ENCODE measurements at places on chromosomes 2 and 18. TPM values are rescaled to one million over a fixed set of nuclear protein-coding genes. Genes with fewer than 3 reads are reported as not detected.

DNA sequence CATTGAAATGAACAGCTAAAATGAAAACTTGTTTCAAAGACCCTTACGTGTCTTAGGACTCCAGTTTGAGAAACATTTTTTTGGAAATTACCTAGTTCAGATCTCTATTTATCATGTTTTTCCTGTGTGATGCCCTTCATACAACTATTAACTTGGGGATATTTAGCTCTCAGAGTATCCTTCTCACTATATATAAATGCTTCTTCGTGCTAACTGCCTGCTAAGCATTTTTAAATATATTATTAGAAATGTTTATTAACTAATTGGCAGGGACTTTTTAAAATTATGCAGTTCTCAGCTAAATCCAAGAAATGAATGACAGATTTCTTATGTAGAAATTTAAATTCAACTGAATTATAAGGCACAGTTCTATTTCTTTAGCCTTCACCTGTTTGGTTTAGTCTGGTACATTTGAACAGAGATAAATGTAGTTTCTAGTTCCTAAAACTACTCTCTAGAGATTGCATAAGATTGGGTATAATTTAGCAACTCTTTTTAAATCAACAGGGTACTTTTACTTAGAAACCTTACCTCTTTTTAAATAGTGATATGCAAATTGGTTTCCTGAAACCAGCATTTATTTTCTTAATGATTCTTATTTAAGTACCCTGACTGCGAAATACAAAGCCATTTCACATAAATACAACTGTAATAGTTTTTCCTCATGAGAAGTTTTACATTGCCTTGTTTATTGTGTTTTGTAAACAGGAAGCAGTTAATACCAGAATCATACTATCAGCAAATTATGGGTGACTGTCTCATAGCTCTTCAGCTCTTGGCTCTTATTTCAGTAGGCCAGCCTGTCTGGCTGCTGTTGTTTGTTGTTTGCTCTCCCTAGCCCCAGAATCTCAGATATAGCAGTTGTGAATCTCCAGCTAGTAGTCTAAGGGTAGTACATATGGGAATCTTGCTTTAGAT is 140.7 kb downstream of the PTRHD1 start:
- DNase-seq, result no peak

SERPINB13 gene
- not detected for total RNA-seq

DNA sequence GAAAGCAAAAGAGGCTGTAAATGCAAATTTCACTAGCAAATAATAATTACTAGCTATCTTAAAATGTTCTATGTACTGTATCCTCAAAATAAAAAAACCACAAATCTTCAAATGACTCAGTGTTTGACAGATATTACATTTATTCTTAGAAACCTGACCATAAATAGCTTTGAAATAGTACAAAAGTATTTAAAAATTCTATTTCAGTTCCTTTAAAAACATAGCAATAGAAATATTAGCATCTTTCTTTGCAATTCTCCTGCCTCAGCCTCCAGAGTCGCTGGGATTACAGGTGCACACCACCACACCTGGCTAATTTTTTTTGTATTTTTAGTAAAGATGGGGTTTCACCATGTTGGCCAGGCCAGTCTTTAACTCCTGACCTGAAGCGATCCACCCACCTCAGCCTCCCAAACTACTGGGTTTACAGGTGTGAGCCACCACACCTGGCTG is 50.6 kb downstream of the MSH6 start:
- DNase-seq, result no peak

GRCh38 chr2:217902379-217903141 is 100.2 kb downstream of the TNS1 start:
- peak; percentile 84 for DNase-seq

DNA sequence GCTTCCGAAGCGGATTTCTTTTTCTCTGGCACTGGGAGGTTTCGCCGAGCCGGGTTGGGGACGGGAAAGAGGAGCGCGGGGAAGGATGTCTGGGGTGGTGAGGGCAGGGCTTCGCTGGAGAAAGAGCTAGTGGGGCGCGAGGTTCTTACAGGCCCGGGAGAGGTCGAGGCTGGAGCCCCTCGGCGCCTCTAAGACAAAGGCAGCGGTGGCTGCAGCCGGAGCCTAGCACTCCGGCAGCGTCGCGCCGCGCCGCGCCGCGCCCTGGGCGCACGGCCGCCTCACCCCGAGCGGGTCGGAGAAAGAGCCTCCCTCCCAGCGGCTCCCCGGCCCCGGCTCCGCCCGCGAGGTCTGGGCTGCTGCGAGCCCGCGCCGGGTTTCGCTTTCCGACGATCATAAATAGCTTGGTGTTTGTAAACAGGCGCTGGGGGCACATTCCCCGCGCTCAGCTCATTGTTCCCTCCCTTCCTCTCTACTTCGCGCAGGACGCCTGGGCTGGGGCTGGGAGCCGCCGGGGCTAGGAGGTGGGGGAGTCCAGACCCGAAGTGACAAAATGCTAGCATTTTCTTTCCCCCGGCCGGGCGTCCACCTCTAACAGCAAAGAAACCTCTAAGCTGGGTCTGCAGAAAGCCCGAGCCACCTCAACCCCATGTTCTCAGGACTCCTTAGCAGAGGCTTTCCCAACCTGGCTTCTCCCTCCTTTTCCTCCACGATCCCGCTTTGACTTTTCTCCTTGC is 813 bp upstream of the MEIS1 start:
- peak; percentile 52 for DNase-seq

DNA sequence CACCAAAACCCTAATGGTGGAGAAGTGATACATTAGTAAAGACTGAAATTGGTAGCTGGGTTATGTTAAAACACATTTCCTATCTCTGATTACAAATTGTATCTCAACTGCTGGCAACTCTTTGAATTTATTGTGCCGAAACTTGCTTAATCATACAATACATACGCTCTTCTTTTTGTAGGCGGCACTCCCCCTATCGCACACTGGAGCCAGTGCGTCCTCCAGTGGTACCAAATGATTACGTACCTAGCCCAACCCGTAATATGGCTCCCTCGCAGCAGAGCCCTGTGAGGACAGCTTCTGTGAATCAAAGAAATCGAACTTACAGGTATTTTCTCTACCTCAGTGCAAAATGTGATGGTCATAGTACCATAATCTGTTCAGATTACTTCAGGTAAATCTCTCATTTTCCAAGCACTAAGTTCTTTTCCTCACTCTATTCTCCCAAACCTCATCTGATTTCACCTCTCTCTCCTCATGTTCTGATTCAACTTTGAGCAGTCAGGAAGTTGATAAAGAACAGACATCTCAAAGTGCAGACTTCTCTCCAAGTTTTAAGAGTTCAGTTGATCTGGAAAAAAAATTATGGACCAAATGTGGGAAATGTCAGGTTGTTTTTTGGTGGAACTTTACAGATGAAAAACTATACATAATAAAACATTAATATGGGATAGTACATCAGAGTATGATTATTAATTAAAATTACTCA is 66.5 kb downstream of the ABI2 start:
- DNase-seq, result no peak

SPC25 gene
- 1.2 TPM for total RNA-seq

DNA sequence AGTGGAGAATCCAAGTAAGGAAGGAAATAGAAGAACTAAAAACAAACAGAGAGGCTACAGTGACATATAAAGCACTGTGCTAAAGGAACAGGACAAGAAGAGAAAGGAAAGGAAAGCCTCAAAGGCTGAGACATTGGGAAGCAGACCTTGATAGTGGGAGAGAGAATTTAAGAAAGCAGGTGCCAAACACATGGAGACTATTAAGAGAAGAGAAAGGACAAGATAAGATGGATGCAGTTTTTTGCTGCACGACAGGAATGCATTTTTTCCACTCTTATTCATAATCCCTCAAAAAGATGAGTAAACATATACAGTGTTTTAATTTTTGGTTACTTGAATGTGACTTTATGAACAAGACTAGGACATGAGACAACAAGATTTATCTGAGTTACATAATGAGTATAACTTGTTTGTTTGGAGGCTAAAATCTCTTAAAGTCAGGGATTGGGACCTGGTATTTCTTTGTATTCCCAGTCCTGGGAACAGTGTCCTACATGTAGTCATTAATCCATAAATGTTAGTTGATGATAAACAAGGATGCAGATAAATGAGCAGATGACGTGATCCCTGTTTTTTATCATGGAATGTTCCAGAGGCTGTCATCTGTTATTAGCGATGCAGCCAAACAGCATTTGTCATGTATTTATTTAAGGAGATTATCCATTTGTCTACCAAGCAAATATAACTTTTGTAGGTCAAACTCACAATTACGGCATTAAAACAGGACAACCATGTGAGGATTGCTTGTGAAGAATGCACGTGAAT is 141.7 kb downstream of the DNER start:
- DNase-seq, result no peak

ZNF396 gene
- total RNA-seq, result 3.7 TPM

DNA sequence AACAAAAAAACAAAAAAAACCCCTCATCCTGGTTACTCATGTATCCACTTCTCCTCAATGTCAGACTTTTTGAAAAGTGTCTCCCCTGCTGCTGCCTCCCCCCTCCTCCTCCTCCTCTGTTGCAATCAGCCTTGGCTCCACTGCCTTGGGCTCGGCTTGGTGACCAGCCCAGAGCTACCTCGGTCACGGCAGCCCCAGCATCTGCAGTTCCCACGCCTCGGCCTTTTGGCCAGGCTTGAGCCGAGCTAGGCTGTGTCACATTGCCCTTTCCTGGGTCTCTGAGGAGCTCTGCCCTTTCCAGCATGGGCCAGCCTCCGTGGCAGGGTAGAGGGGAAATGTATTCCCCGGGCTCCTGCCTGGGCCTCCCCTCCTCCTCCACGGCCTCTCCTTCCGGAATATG is 22.7 kb upstream of the INHBB start:
- no peak for DNase-seq

MSTN gene
- total RNA-seq, result 0.09 TPM

GRCh38 chr2:241636182-241637017 is 558 bp downstream of the THAP4 start:
- no peak for DNase-seq

DNA sequence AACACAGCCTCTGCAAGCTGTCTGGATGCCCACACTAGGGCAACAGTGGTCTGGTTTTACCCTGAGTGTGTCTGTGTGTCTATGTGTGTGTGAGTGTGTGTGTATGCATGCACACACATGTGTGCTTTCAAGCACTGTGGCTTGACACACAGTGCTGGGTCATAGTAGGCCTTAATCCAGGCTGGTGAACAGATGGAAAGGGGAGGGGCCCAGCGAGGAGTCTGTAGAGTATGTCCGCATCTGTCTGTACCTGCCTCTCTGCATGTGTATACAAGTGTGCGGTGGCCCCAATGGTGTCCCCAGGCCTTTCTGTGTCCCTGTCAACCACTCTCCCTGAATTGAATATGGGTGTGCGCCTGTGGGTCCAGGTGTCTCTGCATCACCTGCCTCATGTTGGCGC is 9.3 kb upstream of the KCNIP3 start:
- DNase-seq, result no peak

DNA sequence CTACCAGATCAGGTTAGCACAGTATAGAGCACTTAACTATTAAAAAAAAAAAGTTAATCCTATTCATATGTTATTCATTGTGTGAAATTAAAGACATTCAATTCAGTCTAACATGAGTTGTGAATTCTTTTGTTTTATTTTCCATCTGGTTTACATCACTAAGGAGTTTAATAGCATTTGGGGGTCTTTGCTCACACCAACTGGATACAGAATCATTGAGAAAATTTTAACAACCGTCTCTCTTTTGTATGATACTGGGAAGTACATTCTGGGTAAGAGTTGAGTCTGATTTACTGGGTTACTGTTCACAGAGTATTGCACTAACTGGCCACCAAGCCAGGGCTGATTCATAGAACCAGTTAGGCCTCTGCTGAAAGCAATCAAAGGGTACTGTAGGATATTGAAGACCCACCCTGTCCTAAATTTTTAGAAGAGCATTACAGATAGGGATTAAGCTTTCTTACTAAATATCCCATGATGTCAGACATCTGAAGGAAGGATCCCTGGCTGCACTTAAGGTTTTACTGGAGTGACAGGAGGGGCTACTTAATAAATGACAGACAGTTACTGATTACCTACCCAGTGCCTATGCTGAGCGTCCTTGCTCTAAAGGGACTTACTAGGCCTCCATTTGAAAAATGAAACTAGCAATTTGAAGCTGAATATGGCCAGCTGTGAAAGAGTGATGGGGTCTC is 387.9 kb downstream of the SETBP1 start:
- DNase-seq, result no peak

GRCh38 chr2:190809139-190809764 is 71.4 kb upstream of the GLS start:
- DNase-seq, result no peak

Measured in left colon (tissue), 2 donors.